Tongue (tissue), 3 donors: ENCODE measurements at places on chromosomes 7 and 10. TPM values are rescaled to one million over a fixed set of nuclear protein-coding genes. Genes with fewer than 3 reads are reported as not detected.
A peak's percentile ranks its signal among the peaks of the same experiment; 100 is the strongest.

Gene CFAP69
- 8.0 TPM for total RNA-seq

GRCh38 chr7:1413936-1414639, 45.2 kb downstream of the MICALL2 start:
- peak; percentile 48 for DNase-seq

DNA sequence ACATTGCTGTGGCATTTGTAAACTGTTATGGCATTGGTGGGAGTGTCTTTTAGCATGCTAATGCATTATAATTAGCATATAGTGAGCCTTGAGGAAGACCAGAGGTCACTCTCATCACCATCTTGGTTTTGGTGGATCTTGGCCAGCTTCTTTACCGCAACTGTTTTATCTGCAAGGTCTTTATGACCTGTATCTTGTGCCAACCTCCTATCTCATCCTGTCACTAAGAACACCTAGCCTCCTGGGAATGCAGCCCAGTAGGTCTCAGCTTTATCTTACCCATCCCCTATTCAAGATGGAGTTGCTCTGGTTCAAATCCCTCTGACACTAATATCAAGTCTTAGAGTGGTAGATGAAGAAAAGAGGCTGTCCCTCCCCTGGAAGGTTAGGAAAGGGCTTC, 506.2 kb downstream of the GALNT17 start:
- no peak for DNase-seq

DNA sequence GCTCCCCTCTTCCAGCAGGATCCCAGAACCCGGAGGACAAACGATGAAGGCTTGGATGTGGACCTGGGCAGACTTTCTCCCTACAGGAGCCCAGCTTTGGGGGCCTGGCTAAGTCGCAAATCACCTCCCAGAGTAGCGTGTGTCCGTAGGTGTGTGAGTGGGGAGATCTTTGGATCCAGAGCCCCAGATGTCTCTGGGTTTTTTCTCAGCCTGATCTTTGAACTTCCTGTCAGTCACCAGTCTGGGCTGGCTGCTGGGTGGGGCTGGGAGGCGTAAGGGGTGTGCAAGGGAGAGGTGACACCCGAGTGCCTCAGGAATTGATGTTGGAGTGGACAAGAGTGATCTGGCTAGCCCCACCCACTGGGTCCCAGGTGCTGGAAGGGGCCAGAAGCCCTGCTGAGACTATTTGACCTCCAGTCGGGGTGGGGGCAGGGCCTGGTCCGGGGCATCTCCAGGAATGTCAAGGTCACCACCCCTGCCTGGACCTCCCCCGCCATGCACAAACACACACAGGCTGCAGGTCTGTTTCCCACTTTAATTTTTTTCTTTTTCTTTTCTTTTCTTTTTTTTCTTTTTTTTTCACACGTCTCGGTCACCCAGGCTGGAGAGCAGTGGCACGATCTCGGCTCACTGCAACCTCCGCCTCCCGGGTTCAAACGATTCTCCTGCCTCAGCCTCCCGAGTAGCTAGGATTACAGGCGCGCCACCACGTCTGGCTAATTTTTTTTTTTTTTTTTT, at the start of gene MOGAT3:
TSS of gene MOGAT3 (minus strand) at position 175 of the 738 bp plus-strand sequence. CDS start 182 bp downstream, outside the sequence.
- DNase-seq: no peak

DNA sequence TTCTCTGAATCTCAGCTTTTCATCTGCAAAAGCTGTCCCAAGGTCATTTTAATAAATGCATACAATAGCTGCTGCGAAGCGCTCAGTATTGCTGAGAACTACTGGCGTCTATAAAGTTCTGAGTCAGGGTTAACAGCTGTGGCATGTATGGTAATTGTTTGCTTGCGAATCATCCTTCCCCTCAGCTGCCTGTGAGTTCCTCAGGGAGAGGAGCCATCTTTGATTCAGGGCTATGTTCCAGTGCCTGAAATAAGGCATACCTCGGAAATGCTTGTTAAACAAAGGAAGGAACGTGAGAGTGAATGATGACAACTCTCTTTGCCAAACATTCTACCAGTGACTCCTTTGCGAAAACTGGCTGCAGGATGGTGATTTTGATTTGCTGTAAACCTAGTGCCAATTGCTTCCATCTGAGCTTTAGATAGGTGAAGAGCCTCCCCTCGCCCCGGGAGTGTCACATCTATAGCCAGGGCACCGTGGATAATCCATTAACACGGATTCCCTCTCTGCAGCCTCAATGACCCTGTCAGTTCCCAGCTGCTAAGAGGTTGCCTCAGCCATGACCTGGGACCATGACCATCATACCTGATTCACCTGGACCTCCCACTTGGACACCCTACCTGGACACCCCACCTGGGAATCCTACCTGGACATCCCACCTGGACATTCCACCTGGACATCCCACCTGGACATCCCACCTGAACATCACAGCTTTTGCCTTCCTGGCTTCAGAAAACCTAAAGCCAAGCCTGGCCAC, 39.6 kb downstream of the GPRIN2 start:
- DNase-seq: peak; percentile 90

DNA sequence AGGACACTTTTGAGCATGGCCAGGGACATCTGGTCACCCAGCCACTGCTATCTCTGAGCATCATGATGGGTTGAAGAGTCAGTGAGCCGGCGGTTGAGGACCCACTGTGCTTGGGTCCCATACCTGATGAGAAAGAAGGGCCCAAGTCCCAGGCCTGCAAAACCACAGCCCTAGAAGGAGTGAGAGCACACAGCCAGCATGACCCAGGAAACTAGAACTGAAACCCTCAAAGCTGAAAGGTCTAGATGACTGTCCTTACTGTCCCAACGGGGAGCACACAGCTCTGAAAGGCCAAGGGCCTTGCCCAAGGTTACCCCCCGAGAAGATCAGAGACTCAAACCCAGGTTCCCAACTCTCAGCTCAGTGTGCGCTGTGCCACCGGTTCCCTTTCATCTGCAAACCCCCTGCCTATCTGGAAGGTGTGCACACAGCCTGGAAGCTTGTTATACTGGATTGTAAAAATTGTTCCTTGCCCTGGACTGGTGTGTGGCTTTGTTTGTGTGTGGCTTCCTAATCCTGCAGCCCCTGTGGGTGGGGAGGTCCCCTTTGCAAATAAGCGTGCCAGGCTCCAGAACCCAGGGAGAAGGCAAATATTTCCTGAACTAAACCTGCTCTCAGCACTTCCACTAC, 22.6 kb upstream of the PSAP start:
- DNase-seq: no peak

- no peak for DNase-seq
These were observed 165.8 kb downstream of the LRRC4 start for GRCh38 chr7:127865466-127865865.

GRCh38 chr10:1520909-1521565, 216.3 kb downstream of the ADARB2 start:
- DNase-seq: no peak

DNA sequence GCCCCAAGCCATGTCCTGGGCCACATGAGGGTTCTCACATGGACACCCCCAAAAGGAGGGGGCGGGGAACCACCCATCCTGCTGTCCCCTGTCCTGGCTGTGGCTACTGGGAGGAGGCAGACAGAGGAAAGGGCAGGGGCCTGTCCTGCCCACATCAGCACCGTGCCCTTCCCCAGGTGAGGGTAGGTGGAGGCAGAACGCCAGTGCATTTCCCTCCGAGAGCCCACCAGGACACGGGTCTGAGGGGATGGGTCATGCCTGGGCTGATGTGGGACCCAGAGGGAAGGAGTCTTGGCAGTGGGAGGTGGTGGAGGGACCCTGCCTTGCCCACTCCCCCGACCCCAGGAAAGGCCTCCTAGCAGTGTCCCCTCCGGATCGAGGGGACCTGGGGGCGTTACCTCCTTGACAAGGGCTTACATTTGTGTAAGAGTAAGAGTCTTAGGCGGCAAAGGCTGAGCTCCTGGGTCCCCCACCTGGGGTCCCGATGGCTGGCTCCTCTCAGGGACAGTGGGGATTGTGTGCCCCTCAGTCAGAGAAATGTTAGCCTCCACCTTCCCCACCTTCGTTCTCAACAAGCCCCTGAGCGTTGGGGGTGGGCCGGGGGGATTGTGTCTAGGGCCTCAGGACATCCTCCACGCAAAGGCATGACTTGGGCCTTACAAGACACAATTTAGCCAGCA, 6.1 kb downstream of the CRYGN start:
- DNase-seq: no peak

Gene VSTM4
- total RNA-seq: 56.1 TPM

- no peak for DNase-seq
These were observed 242.0 kb downstream of the ARHGAP12 start for GRCh38 chr10:31686599-31686998.

DNA sequence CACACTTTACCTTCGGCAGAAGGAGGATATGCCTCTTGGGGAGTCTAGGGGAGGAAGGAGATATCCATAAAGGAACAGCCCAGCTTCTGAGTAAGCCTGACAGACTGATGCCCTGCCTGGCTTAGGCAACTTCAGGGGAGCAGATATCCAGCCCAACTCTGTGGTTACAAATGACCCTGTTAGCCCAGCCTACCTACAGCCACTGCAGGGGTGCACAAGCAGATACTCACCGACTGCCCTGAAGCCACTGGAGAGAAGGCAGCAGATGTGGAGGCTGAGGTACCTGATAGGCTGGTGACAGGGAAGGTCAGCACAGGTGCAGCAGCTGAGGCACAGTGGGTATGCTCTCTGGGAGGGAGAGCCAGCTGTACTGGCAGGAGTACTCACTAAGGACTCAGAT, 770.2 kb downstream of the GRID1 start:
- no peak for DNase-seq

DNA sequence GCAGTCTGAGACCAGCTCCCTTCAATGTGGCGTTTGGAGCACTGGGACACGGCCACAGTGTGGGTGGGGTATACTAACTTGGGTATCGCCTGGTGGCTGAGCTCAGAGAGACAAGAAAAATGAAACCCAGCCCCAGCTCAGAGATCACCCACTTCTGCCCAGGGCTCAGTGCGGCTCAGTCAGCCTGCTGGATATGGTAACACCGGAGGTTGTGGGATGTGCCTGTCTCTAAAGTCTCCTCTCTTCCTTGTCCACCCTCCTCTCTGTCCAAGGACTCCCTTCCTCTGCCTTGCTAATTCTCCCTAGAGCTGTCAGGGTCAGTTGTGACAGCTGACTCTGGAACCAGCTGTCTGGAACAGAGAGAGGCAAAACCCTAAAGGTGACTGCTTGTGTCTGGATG, 149.1 kb downstream of the PTPN20 start:
- no peak for DNase-seq

Gene CDNF
- total RNA-seq: 4.8 TPM

GRCh38 chr10:43960477-43960876, 311.8 kb upstream of the ZNF32 start:
- no peak for DNase-seq

DNA sequence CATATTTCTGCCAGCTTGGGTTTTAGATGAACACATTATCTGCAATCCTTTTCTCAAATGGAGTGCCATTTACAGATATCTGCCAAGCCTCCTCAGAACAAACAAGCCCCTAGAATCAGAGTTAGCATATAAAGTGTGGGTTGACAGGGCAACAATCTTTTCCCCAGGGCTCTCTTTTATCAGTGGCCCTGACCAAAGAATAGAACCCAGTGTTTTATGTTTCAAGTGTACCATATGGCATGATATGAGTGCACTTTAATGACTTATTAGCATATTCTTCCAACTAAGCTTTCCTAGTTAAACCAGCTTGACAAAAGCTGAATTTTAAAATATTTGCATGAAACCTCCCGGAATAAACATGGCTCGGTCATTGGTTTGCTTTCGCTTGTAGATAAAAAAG, 57.3 kb downstream of the EVX1 start:
- DNase-seq: no peak

DNA sequence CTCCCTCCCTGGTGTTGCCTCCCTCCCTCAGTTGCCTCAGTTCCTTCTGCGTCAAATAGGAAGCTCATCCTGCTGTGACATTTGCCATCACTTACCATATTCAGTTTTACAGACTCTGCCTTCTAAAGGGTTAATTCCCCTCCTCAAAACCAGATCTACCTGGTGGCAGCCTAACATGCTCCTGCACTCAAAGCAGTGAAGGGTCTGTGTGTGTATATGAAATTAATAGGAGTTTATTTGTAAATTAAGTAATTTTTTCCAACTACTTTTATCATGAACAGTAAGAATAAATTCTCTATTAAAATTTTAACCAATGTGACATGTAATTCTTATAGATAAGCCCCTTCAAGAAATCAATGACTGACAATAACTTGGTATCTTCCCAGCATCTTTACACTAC, 158.6 kb upstream of the INSYN2A start:
- DNase-seq: no peak

- no peak for DNase-seq
These were observed 943 bp upstream of the SLC18A2 start for GRCh38 chr10:117239721-117240620.

- DNase-seq: no peak
These were observed 27.3 kb upstream of the UMAD1 start for GRCh38 chr7:7613210-7613609.

DNA sequence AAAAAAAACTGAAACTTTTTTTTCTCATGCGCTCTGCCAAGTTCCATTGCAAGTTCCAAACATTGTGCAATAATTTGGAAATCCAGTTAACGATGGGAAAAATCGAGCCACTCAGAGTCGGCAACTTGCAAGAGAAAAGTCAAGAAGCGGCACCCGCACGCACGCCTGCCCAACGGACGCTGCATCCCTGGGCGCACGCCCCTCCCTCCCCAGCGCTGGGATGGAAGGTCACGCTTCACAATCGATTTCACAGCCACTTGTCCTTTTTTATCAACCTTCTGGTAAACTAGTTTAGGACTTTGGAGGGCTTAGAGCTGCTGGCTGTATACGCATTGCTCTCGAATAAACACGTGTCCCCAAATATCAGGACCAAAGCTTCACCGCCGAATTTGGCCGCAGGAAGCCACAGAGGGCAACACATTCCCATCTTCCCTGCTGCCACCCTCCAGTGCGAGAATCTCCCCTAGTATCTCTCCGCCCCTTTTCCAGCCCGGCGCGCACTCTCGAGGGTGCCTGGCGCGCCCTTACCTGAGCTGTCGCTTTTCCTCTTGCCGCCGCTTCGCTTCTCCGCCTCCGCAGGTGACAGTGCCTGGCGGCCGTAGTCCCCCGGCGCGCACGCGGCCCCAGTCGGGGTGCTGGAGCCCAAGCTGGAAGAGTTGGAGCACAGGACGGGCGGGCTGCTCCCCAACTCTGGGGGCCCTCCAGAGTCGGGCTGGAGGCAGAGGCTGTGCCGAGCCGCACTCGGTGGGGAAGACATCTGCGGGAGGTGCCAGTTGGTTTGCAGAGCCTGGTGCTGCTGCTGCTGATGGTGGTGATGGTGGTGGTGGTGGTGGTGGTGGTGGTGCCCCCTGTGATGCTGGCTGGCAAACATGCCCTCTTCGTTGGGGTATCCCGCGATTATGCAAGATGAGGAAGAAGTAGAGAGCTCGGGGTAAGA, 857 bp downstream of the MEOX2 start:
- DNase-seq: peak; percentile 54

Gene SLC16A9
- total RNA-seq: 9.5 TPM

DNA sequence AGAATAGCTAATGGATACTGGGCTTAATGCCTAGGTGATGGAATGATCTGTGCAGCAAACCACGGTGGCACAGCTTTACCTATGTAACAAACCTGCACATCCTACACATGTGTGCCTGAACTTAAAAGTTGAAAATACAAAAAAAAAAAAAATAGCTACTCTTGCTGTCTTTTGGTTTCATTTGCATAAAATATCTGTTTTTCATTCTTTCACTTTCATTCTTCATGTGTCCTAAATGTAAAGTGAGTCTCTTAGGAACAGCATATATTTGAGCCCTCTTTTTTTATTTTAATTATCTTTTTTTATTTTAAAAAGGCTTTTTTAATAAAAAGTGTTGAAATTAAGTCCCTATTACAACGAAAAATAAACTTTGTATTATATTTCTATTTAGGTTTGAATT, 836.1 kb upstream of the KCND2 start:
- no peak for DNase-seq

GRCh38 chr7:24115661-24116060, 168.3 kb upstream of the NPY start:
- no peak for DNase-seq
